ENCODE measurements at places on chromosomes 13 and 19.

GRCh38 chr19:8251025-8251472 is 41.9 kb downstream of the CERS4 start:
- no peak for DNase-seq

GRCh38 chr13:112713517-112714253 is 23.8 kb downstream of the ATP11A start:
- DNase-seq = no peak

DNA sequence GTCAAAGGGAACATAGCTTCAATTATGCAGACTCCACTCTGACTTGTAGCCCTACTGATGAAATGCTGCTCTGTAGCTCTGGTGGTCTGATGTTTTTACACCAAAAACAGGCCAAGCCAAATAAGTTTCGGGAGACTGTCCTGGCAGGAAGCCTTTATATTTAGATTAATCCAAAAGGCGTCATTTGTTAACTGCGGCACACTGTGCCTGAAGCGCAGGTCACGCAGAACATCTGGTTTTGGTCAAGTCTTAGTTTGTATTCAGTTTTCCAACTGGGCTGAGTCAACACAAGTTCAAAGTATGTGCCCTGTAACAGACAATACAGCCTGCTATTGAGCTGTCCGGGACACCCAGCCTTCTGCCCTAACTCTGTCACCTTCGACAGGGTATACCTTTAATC is 154.6 kb upstream of the IPO5 start:
- no peak for DNase-seq

GRCh38 chr19:54606230-54606629 is 12.8 kb downstream of the LILRA1 start:
- DNase-seq = no peak

DNA sequence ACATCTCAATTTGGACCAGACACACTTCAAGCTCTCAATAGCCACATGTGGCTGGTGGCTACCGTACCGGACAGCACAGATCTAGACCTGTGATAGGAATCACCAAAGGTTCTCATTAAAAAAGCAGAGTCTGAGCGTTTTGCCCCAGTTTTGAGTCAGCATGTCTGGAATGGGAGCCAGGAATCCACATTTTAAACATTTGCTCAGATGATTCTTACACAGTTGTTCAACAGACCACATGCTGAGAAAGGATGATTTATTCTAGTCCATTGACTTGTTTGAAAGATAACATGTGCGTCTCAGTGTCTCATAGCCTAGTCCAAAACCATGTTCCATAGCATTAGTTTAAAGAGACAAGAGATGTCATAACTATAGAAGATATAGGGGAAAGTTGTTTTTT is 53.4 kb downstream of the FLT3 start:
- no peak for DNase-seq

DNA sequence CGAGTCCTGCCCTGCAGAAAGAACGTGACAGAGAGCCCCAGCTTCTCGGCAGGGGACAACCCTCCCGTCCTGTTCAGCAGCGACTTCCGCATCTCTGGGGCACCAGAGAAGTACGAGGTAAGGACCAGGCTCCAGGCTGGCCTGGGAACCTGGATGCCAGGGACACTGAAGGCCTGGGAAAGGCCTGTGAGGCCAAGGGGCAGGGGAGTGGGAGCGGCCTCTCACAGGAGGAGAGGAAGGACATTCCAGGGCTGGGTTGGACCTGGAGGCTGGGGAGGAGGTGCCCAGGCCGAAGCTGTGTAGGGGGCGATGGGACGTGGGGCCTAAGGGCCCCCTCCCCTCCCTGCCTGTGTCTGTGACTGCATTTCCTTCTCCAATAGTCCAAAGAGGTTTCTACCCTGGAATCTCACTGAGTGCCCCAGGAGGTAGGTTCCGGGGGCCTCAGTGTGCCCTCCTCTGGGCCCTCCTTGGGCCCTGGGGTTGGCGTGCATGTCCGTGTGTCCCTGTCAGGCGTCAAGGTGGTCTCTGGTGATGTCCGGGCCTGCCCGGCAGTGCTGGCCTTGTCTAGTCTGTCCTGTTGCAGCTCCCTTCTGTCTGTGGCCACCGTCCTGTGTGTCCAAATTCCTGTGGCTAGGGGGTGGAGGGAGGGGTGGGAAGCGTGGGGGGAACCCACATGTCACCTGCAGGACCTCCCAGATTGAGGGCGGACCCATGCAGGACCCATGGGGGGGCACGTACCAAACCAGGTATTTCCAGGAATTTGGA is 16.9 kb upstream of the CD22 start:
- no peak for DNase-seq

DNA sequence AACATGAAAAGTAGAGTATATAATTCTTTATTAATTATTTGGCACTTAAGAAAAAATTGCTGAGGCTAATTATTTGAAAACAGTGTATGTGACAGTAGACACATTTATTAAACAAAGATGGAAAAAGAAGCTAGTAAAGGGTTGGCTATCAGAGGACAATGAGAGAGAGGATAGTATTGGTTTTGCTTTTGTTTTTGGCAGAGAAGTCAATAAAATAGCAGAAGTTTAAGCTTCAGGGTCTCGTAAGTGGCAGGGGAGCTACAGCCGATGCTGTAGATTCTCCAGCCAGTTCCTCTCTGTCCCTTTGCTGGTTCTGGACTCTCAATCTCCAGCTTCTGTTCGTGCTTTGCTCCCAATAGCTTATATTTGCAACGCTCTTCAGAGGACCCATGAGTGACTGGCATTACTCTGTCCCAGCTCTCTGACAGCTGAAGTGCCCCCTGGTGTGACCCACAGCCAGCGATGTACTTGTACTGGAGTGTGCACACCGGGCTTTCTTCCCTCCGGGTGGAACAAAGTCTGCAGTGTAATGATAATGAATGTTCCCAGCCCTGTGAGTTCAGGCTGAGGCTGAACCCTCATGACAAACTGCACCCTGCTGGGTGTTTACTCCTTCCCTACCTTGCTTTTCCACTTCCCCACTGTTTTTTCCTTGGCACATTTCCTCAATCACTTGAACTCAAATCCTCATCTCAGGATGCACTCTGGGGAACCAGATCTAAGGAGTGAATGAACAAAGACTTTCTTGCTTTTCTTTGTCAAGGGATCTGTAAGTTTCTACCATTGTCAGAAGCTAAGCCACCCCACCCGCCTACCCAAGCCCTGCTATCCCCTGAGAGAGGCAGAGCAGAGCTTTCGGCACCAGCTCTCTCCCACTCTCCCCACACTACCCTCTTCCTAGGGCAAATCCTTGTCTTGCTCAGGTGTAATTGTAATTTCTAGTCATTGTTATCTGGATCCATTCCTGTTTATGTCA is 254.8 kb downstream of the LHFPL6 start:
- no peak for DNase-seq

DNA sequence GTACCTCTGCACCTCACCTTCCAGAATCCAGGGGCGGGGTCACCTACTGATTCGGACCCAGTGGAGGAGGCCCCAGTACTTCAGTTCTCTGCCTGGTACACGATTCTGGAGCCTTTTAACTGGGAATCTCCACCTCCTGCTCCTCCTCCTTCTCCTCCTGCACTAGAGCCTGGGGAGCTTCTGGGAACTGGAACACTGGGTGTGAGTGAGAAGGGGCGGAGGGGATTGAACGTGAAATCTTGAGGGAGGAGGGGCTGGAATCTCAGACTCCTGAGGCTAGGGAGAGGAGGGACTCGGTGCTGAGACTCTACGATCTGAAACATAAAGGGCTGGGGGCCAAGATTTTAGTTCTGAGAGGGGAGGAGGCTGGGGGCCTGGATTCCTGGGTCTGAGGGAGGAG is at the start of gene KLK8:
Gene KLK8, minus strand, starts transcription at position 90 of the 400 bp plus-strand sequence. CDS start 437 bp downstream, outside the sequence.
- DNase-seq = no peak

DNA sequence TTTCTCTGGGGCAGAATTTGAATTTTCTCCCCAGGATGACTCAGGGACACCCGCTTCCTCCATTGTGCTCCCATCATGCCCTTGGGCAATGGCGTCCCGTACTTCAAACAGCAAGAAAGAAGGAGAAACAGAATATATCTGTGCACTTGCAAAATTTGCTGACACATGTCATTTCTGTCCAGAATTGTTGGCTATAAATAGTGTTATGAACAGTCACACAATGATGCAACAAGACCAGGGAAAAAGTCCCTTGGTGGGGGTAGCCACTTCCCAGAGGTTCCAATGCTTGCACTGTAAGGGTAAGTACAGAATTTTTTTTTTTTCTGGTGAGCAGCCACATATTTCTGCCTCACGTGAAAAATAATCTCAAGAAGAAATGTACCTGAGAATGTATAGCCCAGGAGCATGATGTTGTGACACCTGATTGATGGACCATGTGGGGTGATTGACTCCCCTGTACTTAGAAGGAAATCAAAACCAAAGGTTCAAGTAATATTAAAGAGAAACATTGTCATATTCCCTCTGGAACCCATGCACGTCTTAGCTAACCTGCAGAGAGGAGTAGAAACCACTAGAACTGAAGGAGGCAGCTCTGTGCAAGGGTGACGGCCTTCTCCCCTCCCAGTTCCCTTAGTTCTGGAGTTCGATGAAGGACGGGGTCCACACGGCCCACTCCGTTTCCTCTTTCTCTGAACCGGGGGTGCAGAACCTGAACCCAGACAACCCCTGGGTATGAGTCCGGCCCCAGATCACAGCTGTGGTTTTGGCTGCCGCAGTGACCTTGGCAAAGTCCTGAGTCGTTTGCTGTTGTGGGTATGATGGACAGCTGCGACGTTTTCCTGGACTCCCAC is 9.3 kb upstream of the LAIR1 start:
- DNase-seq = no peak

GRCh38 chr13:95749545-95749944 is 72.6 kb downstream of the DNAJC3 start:
- DNase-seq = no peak

DNA sequence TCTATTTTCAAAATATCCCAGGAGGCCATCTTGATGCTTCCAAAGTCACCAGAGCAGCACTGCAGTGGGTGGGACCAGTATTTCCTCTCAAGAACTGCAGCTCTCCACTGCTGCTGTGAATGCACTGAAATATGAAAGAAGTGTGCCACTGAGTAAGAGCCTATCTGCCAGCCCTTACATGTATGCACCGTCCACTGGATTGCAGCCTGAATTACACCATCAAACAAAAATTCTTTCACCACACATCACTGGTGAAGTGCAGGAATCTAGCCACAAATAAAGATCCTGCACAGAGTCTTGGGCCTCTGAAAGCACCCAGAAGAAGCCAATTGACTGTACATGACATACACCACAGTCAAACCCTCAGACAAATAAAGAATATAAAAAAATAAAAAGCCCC is 249.0 kb downstream of the LHFPL6 start:
- no peak for DNase-seq

DNA sequence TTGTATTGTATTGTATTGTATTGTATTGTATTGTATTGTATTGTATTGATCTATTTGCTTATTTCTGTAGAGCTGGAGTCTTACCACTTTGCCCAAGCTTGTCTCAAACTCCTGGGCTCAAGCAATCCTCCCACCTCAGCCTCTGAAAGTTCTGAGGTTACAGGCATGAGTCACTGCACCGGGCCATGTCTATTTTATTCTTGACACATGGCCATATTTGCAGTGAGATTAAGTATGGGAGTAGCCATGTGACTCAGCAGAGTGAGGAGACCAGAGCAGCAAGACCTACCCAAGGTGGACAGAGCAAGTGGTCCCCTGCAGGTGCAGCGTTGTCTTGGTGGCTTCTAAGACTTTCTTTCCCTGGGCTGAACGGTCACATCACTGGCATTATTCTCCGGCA is 49.1 kb upstream of the UBAC2 start:
- no peak for DNase-seq

GRCh38 chr13:30103161-30103840 is 204.1 kb downstream of the KATNAL1 start:
- no peak for DNase-seq

DNA sequence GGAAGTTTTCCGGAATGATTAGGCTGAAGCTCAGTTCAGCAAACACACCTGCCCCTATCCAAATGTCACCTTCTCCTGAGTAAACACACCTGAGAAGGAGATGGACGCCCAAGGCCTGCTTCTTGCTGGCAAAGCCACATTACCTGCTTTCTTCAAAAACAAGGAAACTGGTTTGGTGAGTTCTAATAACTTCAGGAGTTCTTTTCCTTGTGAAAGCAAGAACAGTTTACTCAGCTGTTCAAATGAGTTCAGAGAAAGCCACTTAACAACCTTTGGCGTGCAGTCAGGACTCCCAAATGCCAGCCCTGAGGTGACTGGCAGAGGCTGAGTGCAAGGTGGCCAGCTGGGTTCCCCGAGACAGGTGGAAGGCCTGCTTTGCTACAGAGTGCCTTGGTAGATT is 160.5 kb downstream of the STK24 start:
- no peak for DNase-seq

DNA sequence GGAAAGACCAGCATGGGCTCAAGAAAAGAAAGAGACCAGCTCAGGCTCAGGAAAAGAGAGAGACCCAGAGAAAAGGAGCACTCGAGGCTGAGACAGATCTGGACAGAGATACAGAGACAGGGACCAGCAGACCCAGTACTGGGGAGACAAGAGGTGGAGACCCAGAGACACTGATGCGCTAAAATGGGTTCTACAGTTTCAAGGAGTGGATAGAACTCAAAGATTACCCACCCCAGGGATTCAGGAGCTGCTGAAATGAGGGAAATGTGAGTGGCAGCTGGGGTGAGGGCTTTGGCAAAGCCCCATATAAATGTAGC is 609 bp upstream of the ZSCAN18 start:
- no peak for DNase-seq

- no peak for DNase-seq
These were observed 277.9 kb downstream of the RBM26 start for GRCh38 chr13:79128158-79128557.

DNA sequence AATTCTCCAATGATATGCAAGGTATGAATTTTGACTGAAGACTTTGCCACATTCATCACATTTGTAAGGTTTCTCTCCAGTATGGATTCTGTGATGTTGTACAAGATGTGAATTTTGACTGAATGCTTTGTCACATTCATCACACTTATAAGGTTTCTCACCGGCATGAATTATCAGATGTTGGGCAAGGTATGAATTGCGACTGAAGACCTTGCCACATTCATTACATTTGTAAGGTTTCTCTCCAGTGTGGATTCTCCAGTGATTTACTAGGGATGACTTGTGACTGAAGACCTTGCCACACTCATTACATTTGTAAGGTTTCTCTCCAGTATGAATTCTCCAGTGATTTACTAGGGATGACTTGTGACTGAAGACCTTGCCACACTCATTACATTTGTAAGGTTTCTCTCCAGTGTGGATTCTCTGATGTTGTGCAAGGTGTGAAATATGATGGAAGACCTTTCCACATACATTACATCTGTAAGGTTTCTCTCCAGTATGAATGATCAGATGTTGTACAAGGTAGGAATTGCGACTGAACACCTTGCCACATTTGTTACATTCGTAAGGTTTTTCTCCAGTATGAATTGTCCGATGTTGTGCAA is 24.8 kb downstream of the ZNF83 start:
- DNase-seq = no peak
